ENCODE measurements at places on chromosomes 2 and 18.

GRCh38 chr2:15818318-15818753, 122.0 kb upstream of the MYCN start:
- DNase-seq, result no peak

DNA sequence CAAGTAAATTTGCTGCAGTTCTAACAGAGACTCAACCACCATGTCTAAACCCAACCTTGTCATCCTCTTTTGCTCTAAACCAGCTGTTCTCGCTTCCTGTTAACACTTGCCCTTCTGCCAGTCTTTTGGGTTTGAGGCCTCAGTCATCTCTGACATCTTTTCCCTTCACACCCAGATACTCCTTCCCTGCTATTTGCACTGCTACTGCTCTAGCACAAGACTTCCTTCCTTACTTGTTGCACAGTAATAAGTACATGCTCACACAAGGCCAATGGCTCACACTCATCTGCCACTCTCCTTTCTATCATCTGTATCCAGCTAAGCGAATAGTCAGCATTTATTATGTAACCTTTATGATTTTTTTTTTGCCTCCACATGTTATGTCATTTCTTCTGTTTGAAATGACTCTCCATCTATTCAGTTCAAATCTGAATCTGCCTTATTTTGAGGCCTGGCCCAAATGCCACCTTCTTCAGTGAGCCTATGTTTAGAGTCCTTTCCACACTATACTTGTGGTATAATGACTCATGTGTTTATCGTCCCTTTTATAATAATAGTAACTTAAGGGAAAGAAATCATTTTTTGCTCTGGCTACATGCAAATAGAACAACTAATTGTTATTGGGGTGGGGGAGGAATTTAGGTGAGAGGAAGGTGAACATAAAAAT, 22.5 kb upstream of the CDKL4 start:
- DNase-seq, result no peak

DNA sequence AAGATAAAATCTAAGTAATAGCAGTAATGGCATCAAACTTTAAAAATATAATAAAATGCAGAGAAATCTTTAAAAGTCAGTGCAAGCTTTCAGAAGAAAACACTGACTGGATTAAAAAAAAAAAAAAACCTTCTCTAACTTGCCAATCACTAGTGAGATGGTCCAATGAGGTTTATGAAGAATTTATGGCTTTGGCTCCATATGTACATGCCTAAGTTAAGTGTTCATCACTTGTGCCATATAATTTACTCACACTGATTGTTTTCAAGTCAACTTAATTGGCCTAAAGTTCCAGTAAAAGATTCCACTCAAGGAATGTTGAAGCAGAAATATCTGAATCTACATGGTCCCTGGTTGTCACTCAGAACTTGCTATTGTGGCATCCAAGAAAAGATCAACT, 40.7 kb upstream of the RAB27B start:
- DNase-seq, result no peak

- no peak for DNase-seq
Measured at GRCh38 chr2:48980846-48981245, 173.5 kb downstream of the FSHR start.

- no peak for DNase-seq
Measured at GRCh38 chr2:172448544-172449267, 21.3 kb downstream of the ITGA6 start.

DNA sequence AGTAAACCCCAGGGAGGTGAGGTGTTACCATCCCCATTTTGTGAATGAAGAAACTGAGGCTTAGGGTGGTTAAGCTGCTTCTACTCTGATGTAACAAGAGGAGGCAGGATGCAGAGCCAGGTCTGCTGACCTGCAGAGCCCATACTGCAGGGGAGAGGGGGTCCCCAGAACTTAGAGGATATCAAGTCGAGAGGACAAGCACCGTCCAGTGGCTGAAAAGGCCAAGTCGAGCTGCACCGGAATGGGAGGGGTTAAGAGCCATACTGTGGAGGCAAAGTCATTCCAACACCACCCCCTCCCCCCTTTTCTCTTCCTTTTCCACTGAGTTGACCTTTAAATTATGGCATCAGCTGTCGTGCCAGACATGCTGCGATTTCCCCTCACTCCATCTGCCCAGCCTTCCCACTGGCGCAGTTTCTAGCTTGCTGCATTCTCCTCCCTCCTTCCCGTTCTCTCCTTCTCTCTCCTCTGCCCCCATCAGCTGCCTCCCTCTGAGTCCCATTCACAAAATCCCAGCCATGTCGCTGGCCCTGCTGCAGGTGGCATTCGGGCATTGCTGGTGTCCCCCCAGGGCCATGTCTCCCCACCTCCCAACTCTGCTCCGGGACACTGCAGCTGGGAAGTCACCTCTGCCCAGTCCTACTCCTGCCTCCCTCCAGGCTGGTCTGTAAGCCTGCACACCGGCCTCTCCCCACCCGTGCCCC, 346.9 kb downstream of the DYSF start:
- no peak for DNase-seq

DNA sequence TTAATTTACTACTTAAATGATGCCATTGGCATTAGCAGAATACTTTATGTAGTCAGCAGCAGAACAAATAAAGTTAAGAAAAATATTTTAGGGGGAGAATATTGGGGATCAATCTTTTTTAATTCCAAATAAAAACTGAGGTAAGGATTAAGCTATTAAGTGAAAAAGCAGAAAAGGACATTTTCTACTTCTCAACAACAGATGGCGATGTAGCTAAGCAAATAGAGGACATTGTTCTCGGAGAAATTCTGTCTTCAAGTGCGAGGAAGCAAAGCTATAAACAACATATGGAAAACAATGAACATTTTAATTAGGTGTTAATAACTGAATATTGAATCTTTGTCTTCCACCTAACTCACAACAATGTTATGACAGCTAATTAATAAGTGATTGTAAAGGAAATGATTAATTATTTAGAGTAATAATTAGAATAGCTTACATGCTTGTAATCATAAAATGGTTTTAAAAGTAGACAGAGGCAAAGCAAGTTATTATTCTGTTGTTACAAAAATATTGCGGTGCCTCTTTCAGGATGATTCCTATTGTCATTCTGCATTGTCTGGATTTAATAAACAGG, 32.9 kb upstream of the CCDC93 start:
- DNase-seq, result no peak

DNA sequence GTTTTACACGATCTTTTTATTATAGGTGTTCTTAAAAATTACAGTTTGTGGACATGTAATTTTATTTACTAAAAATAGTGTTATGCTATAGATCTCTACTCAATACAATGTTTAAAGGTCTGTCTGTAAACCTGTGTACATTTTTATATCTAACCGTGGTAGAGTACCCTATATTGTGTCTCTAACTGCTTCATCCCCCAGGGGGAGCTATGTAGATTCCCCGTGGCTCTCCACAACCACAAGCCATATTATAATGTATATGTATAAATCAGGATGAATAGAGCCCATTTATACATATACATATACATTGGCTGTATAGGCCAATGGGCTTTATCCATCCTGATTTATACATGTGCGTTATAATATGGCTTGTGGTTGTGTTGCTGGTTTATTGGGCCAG, 59.4 kb downstream of the ADAM23 start:
- no peak for DNase-seq

GRCh38 chr2:126650994-126651393, 5.0 kb upstream of the GYPC start:
- no peak for DNase-seq

- DNase-seq, result no peak
Measured at GRCh38 chr2:181952404-181953226, 33.0 kb upstream of the PPP1R1C start.

GRCh38 chr2:233278921-233279320, 27.4 kb downstream of the ATG16L1 start:
- no peak for DNase-seq

DNA sequence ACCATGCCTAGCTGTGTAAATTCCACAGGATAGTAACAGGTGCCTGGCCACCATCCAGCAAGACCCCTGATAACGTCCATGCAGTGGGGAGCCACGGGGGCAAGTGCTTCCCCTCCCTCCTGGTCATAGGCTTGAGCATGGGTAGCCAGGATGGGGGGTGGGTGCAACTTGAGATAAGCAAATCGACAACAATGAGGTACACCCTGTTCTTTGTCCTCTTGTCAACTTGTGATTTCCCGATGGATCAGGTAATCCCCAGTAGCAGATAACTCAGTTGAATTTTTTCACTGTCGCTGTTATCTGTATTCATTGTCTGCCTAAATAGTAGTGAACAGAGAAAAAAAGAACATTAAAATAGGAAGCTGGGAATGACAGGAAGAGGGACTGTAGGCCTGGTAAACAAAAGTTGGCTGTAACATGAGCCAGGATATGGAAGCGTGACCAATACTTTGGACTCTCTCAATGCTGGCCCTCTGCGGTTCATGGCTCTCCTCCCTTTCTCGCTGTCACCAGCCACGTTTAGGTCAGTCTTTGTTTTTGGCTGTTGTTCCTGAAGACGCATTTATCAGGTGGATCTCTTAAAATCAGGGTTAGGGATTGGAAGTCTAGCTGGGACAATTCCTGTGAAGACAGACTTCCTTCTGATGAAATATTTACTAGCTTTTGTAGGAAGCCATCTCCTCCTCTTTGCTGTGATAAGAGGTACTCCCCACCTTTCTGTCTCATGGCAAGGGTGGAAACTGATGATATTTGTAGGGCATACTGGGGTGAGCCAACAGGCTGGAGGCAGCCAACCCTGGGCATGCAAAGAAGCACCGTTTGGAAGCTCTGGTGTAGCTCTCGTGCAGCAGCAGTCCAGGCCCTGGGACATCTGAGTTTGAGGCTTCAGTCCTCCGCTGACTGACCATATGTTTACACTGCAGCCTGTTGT, 42.4 kb downstream of the TCF7L1 start:
- no peak for DNase-seq

DNA sequence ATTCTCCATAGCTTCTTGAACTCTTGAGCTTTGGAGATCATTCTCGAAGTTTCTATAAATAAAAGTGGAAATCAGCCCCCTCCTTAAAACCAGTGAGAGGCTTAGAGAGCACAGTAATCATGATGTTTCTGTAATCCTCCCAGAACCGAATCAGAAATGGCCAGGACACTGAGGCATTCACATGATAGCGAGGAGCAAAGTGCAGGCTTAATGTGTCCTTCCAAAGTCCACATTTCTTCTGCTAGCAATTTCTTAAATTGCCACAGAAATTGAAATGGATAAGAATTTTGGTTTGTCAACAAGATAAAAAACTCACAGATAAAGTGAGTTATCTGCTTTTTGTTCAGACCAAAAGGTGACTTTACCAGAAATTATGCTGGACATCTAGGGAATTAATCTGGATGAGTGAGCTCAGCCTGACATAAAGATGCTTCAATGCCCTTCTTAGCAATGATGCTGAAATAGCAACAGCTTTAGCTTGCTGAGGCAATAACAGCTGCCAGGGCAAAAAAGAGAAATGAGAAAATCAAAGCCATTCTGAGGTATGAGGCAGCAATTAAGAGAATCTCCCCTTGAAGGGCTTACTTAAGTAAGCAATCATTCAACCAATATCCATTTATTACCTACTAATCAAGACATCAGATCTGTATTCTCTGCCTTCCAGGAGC, 82.4 kb upstream of the PHLPP1 start:
- no peak for DNase-seq

DNA sequence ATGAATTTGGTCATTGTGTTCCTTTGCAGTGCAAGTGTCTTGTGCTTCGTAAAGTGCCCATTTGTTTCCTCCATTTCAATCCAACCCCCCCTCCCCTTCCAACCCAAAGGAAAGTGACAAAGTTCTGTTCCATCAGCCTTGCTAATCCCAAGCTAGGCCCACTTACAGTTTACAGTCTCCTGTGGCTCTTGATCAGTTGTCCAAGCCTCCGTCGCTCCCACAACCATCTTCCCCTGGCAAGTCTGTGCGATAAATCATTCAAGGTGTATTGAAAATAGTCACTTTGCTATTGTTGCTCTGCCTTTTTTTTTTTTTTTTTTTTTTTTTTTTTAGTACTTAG, 6.5 kb downstream of the POU3F3 start:
- DNase-seq, result no peak

DNA sequence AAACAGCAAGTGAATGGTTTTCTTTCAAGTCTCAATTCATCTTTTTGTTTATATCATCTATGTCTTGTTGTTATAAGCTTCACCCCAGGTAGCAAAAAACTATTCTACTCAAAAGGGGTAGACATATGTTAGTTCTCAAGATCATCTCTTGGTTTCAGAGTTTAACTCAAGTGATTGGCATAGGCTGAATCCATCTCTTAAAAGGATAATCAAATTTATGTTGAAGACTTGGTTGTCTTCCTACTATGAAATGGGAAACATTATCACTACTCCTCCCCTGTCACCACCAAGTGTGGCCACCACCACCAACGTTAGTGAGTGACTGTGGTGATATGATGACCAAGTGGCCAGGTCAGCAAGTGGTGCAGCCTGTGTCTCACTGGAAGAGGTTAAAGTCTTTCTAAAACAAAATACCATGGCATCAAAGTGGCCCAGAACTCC, 1.5 kb downstream of the IL1B start:
- no peak for DNase-seq

- no peak for DNase-seq
Measured at GRCh38 chr2:225512876-225513540, 113.5 kb downstream of the NYAP2 start.

DNA sequence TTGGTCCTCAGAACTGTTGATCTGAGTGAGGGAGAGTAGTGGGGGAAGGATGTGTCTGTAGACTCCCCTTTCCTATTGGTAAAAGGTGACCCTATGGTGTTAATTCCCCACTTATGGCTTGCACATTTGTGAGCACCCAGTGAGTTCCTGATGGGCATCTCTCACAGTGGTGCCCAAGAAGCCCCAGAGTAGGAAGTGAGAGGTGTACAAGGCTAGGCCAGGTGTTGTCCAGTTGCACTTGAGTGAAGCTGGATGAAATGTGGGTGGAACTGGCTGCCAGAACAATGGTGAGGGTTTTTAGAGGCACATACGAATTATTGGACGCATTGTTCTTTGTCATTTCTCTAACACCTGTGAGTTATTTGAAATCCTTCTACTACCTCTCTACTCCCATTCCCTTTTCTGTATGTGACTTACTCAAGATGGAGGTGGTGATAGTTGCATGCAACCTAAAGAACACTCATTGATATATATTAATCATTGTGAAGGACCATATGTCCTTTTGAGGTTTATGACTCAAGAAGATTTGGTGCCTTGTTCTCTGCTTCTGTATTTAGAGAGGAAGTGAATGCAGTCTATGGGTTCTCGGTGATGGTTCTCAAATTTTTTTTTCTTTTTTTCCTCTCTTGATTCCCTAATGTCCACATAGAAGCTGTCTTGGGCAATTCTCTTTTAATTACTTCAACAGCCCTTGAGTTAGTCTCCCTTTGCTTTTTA, 162.7 kb downstream of the FSHR start:
- no peak for DNase-seq

DNA sequence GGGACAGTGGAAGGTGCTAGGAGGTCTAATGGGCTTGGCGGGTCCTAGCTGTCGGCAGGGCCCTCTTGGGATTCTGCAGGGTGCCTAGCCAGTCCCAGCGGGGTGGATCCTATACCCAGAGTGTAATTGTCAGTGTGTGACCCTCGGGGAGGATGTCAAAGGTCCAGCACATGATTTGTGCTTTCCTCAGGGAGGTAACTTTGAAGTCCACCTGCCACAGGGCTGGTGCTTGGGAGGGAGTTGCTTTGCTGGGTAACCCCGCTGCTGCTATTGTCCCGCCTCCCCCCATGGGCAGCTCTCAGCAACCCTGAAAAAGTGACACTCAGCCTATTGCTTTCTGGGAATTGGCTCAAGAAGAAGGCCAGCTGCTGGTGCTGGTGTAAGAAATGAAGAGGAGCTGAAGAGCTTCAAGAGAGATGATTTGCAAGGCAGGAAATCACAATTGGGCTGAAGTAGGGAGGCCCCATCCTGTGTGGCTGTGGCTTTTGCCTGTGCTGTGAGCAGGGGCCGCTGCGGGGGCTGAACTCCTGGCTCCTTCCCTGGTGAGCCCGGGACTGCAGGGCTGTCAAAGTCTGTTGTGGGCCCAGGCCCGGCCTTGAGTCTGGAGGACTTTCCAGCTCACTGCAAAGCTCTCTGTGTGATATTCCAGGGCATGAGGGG, 36.4 kb downstream of the EMILIN2 start:
- no peak for DNase-seq

Measured in stimulated activated CD8-positive, alpha-beta memory T cell treated with anti-CD3 and anti-CD28 coated beads, Interleukin-15, amount 100 ng/mL, for 24 hours (primary cell).